ENCODE measurements at places on chromosomes 16 and 17.

DNA sequence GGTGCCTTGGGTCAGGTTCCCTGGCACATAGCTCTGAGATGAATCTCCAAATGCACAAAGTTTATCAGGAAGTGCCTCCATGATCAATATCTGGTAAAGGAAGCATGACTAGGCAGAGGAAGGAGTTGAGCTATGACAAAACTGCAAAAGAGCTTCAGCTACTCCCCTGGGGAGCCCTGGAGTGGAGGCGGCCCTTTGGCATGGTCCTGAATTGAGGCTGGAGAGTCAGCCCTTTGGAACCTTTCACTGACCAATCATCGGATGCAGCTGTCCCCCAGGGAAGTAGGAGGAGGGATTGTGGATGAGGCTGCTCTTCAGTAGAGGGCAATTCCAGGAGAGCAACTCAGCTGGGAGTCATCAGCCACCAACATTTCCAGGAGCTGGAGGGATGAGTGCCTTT, 46.1 kb upstream of the NLRP1 start:
- DNase-seq, result no peak

DNA sequence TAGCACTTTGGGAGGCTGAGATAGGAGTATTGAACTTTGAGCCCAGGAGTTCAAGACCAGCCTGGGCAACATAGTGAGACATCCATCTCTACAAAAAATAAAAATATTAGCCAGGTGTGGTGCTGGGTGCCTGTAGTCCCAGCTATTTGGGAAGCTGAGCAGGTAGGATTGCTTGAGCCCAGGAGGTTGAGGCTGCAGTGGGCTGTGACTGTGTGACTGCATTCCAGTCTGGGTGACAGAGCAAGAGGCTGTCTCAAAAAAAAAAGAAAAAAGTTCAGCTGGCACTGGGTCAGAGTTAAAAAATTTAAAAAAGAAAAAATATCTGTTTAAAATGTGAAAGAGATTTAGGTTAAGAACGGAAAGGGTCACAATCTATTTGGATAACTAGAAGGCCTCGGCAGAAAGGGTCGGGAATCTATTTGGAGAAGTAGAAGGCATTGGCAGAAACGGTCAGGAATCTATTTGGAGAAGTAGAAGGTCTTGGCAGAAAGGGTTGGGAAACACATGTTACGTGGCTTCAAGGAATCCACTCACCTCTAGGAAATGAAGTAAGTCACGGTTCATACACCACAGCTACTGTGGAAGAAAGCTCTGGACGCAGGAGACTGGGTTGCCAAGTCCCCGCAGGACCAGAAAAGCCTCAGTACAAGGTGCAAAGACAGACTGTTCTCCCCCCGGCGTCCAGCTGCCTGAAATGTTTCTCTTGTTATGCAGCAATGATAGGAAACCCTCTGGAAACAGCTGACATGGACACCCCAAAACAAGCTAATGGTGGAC, 25.3 kb downstream of the LMF1 start:
- DNase-seq, result no peak

- no peak for DNase-seq
Observed at GRCh38 chr17:12567077-12568053, 98.3 kb upstream of the MYOCD start.

GRCh38 chr17:304461-304860, 48.1 kb downstream of the RPH3AL start:
- DNase-seq, result no peak

DNA sequence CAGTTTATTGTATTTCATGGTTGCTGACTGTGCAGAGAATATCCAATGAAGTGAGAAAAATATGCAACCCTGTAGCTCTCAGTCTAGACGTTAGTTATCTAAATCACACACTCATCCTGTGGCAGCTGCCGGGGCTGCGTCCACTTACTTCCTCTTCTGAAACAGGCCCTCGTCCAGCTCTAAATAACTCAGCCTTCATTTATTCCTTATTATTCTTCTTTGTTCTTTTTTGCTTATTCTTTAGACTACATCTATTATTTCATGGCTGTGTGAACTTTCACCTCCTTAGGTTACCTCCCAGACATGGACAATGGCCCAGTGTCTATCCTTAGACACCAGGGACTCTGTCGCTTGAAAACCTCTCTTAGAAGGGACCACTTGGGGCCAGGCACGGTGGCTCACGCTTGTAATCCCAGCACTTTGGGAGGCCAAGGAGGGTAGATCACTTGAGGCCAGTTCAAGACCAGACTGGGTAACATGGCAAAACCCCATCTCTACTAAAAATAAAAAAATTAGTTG, 3.4 kb upstream of the THUMPD1 start:
- DNase-seq, result no peak

DNA sequence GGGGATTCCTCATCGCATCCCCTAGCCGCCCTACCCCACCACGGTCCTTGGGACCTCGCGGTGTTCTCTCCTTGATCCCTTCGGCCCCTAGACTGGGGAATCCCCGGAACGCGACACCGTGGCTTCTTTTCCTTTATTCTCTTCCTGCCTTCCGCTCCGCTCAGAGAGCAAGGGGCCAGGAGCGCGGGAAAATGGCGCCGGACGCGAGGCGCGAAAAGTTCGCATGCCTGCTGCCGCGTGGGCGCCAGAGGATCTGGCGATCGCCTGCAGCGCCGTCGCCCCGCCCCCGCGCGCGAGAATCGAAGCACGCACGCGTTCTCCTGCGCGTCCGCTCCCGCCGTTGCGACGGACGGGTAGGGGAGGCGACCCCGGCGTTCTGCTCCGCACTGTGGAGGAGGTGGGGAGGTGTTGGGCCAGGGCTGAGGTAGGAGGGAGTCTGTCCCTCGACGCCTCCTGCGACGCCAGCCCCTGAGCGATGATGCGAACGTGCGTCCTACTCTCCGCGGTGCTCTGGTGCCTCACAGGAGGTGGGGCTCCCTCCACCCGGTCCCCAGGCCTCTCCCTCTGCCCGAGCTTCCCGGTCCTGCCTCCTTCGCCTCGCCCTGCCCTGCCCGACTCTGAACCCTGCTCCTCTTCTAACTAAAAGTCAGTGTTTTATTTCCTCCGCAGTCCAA, at the start of gene ZPBP2:
TSS of gene ZPBP2 (plus strand) at position 323 of the 674 bp plus-strand sequence. CDS start at position 476, 153 bp downstream.
- DNase-seq, result no peak

GRCh38 chr17:66855204-66855603, 20.3 kb downstream of the CACNG5 start:
- DNase-seq, result no peak

GRCh38 chr17:48814504-48814903, 2.5 kb downstream of the TTLL6 start:
- DNase-seq, result peak; percentile 31

DNA sequence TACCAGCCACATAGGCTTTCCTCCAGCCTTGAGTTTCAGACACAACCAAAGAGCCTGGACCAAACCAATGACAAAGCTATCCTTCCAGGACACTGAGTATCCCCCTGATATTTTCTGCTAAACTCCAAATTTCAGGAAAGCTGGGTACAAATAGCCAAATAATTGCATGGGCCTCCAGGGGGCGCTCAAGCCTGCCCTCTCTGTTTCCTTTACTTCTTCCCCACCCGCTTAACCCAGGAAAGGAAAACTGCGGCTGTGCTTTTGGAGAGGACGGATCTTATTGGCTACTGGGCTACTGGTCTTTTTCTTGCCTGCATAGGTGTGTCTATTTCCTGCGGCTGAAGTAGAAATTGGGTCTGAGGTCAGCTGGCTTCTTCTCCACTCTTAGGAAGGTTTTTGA, 30.1 kb downstream of the GNGT2 start:
- DNase-seq, result peak; percentile 43

- no peak for DNase-seq
Observed at GRCh38 chr16:48909231-48909630, 299.3 kb upstream of the N4BP1 start.

Measured in astrocyte of the spinal cord (primary cell).